ENCODE measurements at places on chromosomes 3 and 15.

DNA sequence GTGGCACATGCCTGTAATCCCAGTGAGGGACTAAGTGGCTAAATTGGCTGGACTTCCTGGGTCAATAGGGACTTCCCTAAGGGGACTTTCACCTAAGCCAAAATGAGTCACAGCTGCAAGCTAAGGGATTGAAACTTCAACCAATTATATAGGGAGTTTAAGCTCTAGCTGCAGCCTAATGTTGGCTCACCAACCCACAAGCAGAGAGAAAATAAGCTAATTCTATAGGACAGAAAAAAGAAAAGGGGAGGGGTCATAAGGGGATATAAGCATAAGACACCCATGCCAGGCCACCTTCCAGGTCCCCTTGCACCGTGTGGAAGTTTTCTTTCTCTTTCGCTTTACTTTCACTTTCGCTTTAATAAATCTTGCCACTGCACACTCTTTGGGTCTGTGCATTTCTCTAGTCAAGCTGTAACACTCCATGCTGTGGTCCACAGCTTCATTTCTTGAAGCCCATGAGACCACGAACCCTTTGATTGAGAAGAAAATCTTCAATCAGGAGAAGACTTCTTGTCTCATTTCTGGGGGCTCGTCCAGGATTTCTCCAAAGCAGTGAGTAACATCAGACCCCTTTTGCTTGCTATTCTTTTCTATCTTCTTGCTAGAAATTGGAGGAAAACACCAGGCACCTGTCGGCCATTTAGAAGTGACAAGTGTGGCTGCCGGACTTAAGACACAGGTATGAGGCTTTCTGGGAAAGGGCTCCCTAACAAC lies 192.3 kb downstream of the IGSF11 start:
- no peak for DNase-seq

DNA sequence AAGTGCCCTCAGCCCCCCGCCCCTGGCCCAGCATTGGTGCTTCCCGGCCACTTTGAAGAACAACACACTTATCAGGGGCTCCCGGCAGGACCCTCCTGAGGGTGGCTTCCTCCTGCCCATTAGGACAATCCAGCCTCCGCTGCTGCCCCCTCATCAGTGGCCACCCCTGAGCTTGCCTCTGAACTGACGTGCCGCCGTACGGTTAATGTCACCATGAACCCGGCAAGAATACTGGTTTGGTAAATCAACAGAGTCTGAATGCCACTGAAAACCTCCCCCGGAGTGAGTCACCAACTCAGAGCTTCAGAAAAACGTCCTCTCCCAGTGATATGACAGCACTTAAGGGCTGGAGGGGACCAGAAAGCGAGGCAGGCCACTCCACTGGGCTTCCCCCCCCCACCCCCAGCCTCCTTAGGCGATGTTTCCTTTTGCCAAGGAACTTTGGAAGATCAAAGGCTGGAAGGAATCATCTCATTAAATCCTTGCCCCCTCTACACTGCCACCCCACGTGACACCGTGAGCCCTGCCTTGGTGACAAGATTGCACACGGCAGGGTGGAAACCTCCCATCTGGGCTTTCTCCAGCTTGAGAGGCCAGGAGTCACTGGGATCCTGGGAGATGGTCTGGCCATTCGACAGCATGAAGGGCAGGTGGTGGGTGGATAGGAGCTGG lies 142.1 kb downstream of the NUP210 start:
- peak; percentile 40 for DNase-seq

- DNase-seq = no peak
Observed at GRCh38 chr15:81407718-81408117, 33.7 kb upstream of the TMC3 start.

- DNase-seq = no peak
Observed at GRCh38 chr15:80100247-80100646, 40.8 kb downstream of the ZFAND6 start.

DNA sequence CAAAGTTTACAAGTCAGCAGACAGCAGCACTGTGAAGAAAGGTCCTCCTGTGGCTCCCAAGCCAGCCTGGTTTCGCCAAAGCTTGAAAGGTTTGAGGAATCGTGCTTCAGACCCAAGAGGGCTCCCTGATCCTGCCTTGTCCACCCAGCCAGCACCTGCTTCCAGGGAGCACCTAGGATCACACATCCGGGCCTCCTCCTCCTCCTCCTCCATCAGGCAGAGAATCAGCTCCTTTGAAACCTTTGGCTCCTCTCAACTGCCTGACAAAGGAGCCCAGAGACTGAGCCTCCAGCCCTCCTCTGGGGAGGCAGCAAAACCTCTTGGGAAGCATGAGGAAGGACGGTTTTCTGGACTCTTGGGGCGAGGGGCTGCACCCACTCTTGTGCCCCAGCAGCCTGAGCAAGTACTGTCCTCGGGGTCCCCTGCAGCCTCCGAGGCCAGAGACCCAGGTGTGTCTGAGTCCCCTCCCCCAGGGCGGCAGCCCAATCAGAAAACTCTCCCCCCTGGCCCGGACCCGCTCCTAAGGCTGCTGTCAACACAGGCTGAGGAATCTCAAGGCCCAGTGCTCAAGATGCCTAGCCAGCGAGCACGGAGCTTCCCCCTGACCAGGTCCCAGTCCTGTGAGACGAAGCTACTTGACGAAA lies 24.2 kb downstream of the STARD5 start:
- DNase-seq = no peak

- DNase-seq = no peak
Observed at GRCh38 chr3:70201975-70202374, 110.5 kb downstream of the MDFIC2 start.

DNA sequence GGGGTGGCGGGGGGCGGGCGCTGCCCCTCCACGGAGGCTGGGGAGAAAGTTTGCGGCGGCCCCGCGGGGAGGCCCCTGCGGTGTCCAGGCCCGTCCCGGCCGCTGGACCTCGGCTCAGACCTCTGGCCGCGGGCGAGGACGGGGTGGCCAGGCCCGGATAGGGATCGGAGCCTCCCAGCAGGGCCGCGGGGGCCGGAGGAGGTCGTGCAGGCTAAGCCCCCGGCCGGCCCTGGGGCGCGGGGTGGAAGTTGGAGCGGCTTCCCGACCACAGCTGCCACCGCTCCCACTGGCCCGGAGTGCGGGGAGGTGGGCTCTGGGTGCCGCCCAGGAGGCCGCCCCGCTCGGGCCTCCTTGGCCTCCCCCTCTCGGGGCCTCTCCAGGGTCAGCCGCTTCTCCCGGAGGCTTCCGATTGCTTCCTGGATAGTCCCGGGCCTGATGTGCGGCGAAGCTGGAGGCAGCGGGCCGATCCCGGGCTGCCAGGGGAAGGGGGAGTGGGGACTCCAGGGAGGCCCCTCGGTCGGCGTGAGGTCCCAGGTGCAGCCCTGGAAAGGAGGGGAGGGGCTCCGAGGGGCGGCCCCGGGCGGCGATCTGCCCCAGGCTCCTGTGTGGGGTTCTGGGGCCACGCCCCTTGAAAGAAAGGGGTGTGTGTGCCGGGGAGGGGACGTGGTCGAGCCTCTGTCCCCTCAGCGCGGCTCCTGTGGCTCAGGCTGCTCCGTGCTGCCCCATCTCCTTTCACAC lies 907 bp downstream of the PLXNA1 start:
- peak; percentile 20 for DNase-seq

DNA sequence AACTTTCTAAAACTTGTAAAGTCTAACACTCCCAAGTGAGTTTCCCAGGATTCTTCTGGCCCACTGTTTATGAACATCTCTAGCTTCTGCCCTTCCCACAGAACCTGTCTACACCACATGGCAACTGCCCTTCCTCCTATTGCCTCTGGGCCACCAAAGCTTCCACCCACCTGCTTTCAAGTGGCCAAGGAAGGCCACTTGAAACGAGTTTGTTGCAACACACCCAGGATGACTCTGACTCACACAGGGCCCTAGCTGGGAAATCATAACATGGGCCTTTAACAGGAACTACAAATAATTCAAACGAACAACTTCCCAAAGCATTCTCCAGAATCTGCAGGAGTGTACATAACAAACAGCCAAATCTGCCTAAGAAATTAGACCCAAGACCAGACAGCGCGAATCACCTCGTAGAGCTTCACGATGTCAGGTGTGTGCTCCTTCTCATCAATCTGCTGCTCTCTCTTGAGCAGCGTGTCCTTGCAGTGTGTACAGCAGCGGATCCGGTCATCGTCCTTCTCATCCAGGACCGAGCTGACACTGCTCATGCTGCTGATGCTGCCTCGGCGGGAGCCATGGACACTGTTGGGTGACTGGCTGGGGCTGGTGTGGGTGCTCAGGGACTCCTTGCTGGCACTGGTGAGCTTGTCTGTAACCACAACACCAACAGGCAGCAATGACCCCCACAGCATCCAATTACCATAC lies 16.8 kb downstream of the RBSN start:
- DNase-seq = no peak

DNA sequence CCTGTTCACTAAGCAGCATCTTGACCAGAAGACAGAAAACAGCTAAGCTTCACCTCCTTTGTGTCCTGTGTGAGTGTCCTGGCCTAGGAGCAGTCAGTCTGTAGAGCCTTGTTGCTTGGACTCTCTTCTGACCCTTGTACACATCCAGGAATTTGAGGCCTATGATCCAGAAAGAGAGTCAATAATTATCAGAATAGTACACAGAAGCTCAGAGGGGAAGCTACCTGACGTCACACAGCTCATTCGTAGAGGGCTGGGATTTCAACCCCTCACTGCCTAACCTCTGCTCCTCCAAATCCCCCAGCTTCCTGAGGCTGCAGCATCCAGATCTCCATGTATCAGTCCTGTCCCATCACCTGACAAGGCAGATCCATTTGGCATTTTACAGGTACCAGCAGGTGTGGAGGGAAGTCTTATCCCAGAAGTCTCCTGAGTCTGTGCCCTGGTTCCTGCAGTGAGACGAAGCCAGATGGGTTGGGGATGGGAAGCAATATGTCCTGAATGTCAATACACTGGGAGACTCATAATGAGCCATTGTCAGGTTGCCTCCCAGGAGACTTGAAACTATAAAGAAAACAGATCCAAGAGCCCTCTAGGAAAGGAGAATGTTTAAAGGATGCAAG lies 203.1 kb downstream of the MINAR1 start:
- no peak for DNase-seq

DNA sequence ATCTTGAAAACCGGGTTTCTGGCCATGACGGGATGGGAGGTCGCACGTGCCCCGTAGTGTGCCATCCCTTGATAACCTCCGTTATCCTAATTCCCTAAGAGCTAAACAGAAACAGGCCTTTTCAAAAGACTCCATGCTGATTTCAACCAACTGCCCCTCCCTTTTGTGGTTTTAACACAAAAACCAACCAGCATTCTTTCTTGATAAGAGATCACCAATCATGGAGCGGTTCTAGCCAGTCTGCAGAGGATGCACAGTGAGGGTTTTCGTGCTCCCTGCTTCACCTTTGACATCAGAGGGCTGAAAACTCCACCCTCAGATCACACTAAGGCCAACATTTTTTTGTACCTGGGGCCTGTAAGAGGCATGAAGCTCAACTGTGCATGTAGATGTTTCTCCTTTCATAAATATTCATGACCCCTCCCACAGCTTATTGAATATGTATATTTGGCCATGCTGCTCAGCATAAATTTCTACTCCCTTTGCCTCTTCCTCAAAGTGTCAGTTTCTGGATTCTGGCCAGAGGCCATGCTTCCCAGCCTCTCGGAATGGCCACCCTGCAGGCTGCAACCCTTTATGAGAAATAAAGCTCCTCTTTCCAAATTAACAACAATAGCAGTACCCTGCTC lies 41.3 kb downstream of the FAM3D start:
- DNase-seq = no peak

DNA sequence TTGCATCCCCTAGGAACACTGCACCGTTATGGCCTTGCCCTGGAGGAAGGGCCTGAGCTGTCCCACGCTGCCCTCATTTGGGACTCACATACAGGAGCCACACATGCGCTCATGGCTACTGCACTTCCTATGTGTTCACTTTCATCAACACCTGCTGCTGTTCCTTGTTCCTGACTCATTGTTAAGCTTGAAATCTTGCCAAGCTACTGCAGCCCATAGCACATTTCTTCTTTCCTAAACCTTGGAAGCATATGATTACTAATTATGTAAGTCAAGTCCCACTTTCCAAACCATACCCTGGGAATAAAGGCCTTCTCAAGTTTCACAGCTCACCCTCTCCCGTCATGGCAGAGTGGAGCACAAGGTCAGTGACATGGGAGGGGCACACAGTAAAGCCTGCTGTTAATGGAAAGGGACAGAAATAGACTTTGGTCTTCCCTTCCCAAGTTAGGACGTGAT lies 307.9 kb downstream of the CLSTN2 start:
- no peak for DNase-seq

DNA sequence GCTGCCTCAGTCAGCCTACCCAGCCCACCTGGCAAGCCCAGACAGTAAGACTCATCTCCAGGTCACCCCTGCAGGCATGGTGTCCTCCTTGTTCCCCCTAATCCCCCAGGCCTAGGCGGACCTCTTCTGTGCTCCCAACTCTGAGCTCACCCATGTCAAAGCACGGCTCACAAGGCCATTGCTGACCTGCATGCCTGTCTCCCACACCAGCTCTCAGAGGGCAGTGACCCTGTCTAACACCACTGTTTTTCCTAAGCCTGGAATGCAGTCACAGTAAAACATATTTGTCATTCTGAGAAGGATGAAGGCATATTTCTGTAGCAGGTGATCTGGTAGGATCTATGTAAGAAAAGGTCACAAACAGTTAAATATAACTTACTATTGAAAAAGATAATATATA lies 110.3 kb upstream of the HACD2 start:
- DNase-seq = no peak

- DNase-seq = no peak
Observed at GRCh38 chr3:183930086-183930485, 45.4 kb upstream of the PARL start.

DNA sequence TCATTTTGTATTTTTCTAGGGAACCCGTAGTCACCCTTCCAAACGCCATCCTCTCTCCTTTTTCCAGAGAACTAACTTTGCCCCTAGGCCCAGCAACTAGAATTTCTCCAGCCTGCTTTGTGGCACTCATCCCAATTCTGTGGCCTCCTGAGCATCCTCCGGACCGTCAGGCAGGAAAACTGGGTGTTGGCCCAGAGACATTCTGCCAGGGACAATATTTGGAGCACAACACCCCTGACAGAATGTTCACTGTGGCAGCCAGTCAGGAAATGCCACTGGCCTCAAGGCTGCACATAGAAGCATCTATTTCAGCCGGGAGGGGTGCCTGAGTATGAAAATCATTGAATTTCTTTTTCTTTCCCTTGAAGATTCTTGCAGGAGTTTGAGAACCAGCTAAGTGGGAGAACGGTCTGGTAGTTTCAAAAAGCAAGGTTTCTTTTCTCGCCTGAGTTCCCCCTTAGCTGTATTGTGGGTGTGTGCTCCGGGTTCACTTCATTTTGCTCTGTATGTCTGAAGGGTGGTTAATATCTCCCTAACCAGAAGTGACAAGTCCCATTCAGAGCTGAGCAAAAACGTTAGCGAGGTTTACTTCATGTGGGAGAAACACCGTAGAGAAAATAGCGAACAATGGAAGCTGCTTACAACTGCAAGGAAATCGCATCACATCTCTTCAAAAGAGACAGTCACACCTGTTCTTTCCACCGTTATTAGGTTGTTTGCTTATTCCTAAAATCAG lies 108.1 kb upstream of the TPM1 start:
- peak; percentile 97 for DNase-seq

Measured in cerebellar cortex (tissue), 1 donor.